Thymus (tissue), 14 donors: ENCODE measurements at places on chromosomes 4 and X. TPM values are rescaled to one million over a fixed set of nuclear protein-coding genes. Genes with fewer than 3 reads are reported as not detected.

GRCh38 chr4:89949782-89950387 lies 55.2 kb downstream of the MMRN1 start:
- no peak for DNase-seq

DNA sequence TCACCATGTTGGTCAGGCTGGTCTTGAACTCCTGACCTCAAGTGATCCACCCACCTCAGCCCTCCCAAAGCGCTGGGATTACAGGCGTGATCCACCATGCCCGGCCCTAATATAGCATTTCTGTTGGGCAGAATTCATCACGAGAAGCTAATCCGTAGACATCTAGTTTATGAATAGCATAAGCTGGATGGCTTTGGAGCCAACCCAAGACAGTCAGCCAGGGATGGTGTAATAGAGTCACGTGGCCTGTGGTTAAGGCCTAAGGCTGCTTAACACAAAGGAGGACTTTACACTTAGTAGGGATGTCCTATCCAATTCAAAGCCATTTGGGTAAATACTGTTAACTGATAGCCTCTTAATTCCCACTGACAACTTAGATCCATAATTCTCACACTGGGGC lies 173.6 kb downstream of the RAP1GDS1 start:
- no peak for DNase-seq

DNA sequence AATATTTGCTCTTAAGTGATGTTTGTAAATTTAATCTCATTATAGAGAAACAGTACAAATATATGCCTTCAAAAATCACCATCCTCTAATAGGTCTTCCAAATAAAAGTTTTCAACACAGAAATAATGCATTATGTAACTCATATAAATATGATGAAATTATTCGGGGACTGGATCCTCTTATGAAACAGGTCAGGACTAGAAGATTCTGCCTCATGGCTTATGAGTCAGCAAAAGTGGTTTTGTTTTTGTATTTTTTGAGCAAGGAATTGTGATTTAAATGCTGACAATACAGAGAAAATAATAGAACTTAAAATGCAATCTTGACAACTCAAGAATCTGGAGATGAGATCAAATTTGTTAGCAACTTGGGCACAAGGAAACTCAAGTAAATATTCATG lies 179.7 kb upstream of the NDP start:
- DNase-seq = no peak

DNA sequence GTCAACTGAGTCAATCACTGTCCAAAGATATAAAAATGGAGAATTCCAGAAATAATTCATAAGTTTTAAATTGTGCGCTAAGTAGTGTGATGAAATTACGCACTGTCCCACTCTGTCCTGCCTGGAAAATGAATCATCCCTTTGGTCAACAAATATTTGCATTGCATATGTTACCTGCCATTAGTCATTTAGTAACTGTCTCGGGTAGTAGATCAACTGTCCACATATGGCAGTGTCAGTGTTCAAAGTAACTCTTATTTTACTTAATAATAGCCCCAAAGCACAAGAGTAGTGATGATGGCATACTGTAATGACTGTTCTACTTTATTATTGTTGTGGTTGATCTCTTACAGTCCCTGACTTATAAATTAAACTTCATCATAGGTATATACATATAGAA lies 3.4 kb downstream of the YTHDC1 start:
- no peak for DNase-seq

- no peak for DNase-seq
Measured at GRCh38 chr4:129899849-129900248, 803.9 kb downstream of the C4orf33 start.

Gene EXOC1
- polyA plus RNA-seq = 38.8 TPM

Gene SPANXN3
- polyA plus RNA-seq = 0.23 TPM

Gene CFI
- polyA plus RNA-seq = 8.4 TPM

Gene HAUS3
- 26.6 TPM for polyA plus RNA-seq
